ENCODE measurements at places on chromosomes 3 and 15.

DNA sequence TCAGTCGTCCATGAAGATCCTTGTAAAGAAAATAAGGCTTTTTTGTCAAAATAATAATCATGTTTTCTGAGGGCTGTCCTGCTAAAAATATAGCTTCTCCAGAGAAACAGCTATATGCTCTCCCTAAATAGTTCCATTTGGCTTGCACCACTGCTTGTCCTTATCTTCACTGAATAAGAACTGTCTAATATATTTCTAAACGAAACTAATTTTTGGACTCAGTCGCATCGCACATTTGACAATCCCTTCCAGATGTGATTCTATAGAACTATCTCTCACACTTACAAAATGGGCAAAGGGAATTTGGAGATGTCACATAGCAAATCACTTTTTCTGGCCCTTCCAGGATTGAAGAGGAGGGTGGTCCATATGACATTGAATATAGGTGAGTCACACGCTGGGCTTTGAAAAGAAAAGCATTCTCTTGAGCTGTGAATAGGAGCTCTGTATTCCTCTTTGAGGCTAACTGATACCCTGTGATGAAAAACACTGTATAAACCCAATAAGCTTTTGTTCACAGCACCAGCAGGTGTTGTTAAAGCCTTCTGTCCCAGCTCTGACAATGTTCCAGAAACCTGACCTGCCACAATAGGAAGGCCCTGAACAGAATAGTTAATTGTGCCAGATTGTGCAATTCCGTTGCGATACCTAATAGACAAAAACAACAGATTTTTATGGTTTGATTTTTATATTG is 1144.2 kb downstream of the ROBO2 start:
- DNase-seq = peak; percentile 57

GRCh38 chr3:114299421-114299820 is 5.6 kb downstream of the TIGIT start:
- no peak for DNase-seq

GRCh38 chr15:38406436-38406835 is 47.5 kb upstream of the FAM98B start:
- DNase-seq = no peak

DNA sequence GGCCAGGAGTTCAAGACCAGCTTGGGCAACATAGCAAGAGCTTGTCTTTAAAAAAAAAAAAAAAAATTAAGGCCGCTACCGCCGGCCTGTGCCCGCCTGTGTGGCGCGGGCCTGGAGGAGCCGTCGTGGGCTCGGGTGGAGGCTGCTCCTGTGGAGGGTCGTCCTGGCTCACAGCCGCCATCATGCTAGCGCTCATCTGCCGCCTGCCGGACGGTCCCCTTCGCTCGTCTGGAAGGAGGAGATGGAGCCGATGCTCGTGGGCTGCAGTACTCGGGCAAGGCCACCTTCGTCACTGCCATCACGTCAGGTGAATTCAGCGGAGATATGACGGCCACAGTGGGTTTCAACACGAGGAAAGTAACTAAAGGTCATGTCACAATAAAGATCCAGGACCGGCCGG is 37.4 kb downstream of the TFRC start:
- no peak for DNase-seq

- DNase-seq = no peak
These were observed 4.6 kb downstream of the SPCS1 start for GRCh38 chr3:52710512-52710911.

DNA sequence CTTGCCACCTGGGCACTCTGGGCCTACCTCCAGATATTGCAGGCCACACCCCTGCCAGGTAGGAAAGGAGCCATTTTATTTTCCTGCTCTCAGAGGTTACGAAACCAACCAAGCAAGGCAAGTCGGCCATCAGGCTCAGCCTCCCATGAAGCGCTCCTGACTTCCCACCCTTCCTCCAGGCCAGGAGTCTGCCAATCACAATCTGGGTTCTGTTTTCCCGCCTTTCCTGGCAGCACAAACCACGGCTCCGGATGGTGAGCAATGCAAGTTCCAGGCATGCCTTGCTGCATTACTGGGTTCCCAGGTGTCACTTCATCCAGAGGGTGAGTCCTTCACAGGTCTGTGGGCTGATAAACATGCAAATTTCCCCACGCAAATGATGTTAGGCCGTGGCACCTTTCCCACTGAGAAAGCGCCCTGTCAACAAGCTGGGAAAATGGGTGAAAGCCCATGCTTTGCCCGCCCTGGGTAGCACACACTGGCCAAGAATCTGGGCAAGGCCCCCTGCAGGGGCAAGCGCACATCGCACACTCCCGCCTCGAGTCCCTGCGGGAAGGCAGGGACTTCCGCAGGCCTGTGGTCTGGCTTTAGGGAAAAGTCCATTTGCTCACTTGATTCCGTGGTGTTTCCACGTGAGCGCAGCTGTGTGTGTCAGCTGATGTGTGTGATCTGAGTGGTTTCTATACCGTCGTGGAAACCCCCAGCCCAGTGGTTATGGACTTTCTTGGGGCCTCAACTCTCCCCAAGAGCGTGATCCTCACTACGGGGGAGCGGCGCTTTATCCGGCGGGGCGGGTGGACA is 61.6 kb upstream of the RYK start:
- DNase-seq = no peak

DNA sequence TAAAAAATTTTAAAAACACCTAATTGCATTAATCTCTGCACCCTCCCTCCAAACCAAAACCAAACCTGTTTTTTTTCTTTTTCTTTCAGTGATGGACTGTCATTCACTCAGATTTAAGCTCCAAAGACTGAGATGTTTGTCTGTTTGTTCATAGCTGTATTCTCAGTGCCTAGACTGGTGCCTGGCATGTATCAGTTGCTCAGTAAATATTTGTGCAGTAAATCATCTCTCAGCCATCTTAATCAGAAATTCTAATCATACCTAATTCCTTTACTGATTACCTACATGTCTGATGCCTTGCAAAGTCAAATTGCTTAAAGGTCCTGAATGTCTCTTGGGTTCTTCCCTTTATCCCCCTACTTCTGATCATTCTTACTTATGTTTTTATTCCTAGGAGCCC is 138.8 kb downstream of the ZNF609 start:
- no peak for DNase-seq

DNA sequence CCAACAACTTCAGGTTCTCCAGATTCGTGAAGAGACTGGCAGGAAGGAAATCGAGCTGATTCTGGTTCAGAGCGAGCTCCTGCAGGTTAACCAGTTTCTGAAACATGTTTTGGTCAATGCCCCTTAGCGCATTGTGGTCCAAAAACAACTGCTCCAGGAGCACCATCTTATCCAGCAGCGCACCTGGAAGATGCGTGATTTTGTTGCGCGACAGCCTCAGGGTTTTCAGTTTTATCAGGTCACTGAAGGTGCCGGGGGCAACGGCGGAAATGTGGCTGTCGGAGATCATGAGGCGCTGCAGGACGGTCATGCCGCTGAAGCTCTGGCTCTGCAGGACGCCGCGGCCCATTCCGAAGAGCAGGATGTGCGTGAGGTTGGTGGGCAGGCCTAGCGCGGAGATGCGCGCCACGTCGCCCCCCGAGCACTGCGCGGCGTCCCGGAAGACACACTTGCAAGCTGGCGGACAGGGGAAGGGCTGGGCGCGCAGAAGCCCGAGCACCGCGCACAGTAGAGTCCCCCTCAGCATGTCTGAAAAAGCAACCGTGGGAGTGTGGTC is 1.2 kb downstream of the GP5 start:
- no peak for DNase-seq

DNA sequence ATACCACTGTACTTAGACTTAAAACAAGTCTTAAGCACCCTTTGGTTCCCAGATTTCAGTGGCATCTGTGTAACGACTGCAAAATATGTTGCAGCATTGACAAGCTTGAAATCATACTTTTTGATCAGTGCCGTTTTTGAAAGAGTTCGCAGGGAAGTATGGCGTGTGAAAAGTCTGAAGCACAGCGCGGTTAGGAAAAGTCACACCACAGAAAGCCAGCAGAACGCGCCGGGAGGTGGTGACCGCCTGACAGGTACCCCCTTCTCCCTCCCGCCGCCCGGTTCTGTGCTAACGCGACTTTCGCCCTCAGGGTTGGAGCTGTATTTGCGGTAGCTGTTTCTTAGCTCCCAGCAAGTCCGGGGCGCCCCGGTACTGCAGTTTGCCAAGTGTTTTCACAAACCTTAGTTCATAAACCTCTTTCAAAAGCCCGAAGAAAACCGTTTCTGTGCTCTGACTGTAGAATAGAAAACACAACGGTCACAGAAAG is 481 bp upstream of the CRYBG3 start:
- DNase-seq = peak; percentile 46

DNA sequence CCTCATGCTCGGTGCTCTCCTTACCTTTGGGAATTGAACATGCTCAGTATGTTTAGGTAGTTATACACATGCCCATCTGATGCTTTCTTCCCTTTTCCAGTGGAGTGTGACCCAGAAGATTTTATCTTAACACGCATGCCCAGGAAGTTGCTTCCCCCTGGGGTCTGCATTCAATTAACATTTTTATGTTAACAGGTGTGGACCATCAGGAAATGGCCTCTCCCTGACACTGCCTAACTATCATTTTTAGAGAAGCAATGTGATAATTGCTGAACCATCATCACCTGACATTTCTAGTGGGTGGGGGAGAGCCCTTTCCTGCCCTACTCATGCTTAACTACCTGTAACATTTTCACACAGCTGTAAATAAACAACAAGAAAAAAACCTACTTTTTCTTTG is 55.1 kb upstream of the TGFBR2 start:
- no peak for DNase-seq

- DNase-seq = no peak
These were observed 727 bp downstream of the RAP2B start for GRCh38 chr3:153162513-153163392.

DNA sequence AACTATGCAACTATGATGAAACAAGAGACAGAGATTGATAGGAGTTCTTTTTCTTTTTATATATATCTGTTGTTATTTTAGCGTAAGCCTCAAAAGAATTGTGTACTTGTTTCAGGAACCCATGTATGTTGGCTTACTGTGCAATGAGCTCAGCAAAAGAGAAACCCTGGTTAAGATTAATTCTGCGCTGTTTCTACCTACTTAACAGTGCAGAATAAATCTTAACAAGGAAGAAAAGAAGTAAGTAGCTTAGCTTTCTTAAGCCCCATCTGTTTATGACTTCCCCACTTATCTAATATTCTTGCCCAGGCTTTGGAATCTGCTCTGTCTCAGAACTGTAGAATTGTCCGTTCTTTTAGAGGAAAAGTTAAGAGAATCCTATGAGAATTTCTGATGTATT is 27.4 kb downstream of the ECT2 start:
- no peak for DNase-seq

GRCh38 chr3:183548262-183548769 is 7.2 kb downstream of the KLHL6 start:
- no peak for DNase-seq

- no peak for DNase-seq
These were observed 23.7 kb upstream of the THSD4 start for GRCh38 chr15:71091601-71092000.

- DNase-seq = no peak
These were observed 16.2 kb downstream of the C3orf62 start for GRCh38 chr3:49260806-49261324.

DNA sequence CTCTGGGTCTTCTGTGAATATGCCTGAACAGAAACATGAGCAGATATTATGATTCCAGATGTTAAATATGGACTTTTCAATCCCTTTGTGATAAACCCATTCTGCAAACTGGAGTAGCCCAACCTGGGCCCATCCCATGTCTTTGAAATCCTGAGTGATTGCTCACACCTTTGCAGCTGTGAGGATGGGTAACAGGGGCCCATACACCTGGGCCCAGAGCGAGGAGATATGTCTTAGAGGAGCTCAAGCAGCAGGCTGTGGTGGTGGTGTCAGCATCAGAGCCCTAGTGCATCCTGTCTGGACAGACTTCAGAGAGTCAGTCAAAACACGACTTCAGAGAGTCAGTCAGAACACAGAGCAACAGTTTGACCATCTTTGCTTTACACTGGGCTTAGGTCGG is 64.9 kb upstream of the LIMD1 start:
- DNase-seq = no peak

DNA sequence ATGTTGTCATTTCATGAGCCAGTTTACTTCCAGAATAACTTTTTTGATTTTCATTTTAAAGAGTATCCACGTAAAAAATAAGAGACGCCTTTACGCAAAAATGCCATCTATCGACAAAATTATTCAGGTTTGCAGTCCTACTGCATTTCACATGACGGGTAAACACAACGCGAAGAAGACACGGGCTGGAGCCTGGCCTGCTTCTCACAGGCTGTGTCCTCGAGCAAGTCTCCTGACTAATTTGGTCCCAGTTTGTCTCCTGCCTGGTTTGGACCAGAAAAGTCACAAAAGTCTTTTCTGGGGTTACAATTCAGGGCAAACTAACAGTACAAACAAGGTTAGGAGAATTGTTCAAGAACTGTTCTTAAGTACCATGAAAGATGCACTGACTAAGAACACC is 51.7 kb downstream of the CHSY1 start:
- no peak for DNase-seq

GRCh38 chr3:116316771-116317170 is 128.5 kb downstream of the LSAMP start:
- DNase-seq = no peak

- DNase-seq = no peak
These were observed 65.0 kb downstream of the MYO5A start for GRCh38 chr15:52463638-52464037.

DNA sequence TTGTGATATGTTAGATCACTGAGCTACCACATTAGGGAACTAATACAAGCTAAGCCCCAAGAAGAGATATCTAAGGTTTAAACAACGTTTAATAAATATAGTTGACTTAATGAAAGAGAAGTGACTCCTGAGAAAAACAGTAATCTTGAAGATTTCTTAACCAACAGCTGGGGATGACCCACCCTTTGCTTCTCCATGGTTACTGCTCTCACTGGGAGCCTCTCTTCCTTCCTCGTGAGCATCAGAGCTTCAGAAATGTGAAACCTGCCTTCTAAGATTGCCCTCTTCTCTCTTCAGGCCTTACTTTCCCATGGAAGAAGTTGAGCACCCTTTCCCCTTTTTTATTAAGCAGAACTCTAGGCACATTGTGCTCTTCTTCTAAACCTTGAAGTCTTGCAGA is 132.2 kb upstream of the NR2E3 start:
- DNase-seq = no peak

DNA sequence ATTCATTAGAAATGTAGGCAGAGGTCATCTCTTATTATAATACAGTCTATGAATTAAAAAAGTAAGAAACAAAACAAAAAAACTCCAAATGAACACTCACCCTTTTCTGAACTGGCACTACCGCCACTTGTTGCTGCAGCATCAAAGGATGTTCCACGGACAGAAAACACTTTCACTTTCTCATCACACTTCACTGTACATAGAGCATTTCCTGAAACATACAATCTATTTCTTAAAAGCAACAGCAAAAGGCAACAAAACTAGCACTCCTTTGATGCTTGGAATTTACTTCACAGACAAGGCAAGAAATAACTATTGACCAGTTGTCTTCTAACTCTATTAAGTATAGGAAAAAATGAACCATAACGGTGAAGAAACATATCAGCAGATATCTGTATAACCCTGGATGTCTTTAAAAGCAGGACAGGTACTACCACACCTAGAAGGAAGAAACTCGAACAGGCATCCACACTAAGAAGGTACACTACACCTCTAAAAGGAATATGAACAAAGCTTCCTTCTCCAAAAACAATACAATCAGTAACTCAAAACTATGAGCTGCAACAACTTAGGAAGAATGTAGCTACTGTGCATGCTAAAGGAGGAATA is 24.9 kb downstream of the ETFA start:
- no peak for DNase-seq
